Choroid plexus epithelial cell (primary cell): ENCODE measurements at places on chromosomes 16 and 17.

DNA sequence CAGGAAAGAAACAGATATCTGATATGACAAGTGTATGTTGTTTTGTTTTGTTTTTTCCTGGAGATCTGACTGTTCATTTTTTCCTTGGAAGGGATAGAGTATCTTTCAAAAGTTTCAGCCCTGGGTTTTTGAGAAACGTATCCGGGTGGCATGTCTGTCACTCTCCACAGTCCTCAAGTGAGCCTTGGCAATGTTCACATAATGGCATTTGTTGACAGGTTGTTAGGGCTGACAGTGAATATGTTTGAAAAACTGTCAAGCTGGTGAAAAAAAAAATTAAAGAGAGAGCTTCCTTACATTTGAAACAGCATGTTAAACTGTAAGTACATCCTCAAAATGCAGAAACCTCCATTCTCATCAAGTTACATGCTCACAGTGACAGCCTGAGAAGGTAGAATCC, 113.0 kb upstream of the DYNLRB2 start:
- no peak for DNase-seq

- DNase-seq = peak; percentile 100
Observed at GRCh38 chr17:17972126-17972951, at the start of the genes DRC3 and TOM1L2. Gene DRC3, plus strand, starts transcription at chr17:17972862. Its CDS starts 4,737 bp downstream, at chr17:17977599. Gene TOM1L2, minus strand, starts transcription at chr17:17972400. Its CDS starts 87 bp downstream, at chr17:17972313.

GRCh38 chr16:1991135-1991551, 1.4 kb downstream of the SYNGR3 start:
- no peak for DNase-seq

DNA sequence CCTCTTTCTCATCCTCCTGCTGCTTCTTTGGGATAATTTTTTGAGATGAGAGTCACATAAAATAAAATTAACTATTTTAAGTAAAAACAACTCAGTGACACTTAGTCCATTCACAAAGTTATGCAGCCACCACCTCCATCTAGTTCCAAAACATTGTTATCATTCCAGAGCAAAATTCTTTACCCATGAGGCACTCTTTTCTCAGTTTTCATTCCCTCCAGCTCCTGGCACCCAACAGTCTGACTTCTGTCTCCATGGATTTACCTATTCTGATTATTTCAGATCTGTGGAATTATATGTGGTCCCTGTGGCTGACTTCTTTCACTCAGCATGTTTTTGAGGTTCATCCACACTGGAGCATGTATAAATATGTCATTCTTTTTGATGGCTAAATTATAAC, 239.9 kb upstream of the DYNLRB2 start:
- DNase-seq = peak; percentile 54

DNA sequence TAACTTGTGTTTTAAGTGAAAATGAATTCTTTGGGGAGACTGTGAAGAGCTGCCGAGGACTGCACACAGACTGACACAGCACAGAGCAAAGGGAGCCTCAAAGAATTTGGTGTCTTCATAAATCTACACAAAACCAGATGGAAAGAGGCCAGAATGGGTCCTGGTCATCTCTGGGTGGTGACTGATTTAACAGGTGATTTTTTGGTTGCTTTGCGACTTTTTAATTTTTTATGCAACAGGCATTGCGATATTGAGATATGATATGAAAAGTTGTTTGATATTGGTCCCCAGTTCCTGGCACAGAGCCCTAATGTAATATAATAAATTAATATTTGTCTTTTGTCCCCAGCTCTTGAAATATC, 12.6 kb upstream of the EIF1 start:
- no peak for DNase-seq

GRCh38 chr17:33526717-33527116, 233.6 kb upstream of the ASIC2 start:
- DNase-seq = no peak

DNA sequence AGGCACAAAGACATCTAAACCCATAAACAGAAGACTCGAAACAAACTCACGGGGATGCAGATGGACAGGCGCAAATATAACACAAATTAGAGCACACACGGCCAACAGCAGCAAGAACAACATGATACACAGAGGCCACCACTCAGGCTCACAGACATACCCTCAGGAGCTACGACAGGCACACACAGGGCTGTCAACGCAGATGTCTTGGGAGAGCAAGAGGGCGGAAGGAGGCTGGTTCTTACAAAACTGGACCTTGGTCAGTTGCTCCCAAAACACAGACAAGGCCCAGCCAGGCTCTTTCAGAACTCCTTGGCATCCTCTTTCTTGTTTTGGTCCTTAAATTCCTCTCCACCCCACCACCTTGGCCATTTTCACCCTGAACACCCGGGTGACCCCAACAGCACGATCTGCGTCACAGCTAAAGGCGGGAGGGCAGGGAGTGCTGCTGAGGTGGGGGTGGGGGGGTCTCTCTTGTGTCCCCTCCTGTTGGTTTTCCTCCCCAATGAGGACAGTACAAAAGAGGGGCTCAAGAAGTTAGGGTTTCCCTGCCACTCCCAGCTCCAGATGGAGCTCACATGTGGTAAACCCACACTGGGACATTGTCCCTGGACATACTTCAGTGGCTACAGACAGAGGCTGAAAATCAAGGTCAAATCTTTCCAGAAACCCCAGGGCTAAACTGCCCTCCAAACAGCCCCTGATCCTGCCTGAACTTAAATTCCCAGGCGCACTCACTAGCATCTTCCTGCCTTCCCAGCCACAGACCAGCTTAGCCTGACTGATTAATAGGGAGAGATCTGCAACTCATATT, 221.3 kb downstream of the C16orf78 start:
- no peak for DNase-seq

DNA sequence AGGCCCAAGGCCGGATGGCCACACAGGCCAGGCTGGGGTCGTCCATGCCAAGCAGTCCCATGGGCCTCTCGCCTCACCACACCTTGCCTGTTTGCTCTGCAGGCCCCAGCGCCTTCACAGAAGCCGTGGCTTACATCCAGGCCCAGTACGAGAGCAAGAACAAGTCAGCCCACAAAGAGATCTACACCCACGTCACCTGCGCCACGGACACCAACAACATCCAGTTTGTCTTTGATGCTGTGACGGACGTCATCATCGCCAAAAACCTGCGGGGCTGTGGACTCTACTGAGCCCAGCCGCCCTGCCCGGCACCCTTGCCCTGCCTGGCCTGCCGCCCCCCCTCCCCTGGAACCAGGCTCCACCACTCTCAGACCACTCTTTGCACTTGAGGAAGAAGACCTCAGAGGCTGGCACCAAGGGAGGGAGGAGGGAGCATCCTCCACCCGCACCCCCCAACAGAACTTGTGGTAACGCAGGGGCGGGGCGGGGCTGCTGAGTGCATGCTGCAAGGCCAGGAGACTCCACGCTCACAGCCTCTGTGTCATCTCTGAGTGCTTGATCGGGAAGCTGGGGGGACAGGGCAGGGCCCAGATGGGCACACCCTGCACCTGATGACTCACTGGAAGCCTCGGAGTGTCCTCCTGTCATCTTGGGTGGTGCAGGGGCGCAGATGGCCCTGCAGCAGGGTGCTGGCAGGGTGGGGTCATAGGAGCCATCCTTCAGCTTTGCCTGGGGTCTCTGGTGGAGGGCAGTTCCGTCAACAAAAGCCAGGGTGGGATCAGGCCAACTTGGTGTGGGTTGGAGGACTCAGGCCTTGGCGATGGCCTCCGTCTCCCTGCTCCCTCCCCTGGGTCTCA, 81.5 kb downstream of the AMFR start:
- no peak for DNase-seq

GRCh38 chr17:80382446-80382845, 32.5 kb upstream of the ENDOV start:
- DNase-seq = no peak

- DNase-seq = no peak
Observed at GRCh38 chr16:52561910-52562741, 15.2 kb upstream of the TOX3 start.
